ENCODE measurements at places on chromosomes 13 and 19.
A peak's percentile ranks its signal among the peaks of the same experiment; 100 is the strongest.

- DNase-seq: no peak
- no peaks in the 10 kb centered on the region for H3K4me1 ChIP-seq
- no peaks in the 10 kb centered on the region for H3K36me3 ChIP-seq
- no peaks in the 10 kb centered on the region for H3K27me3 ChIP-seq
- H3K27ac ChIP-seq: no peak overlapping the region
Observed at GRCh38 chr13:110030394-110030928, 244.1 kb upstream of the IRS2 start.

GRCh38 chr19:8584965-8585893 is 8.0 kb upstream of the MYO1F start:
- no peak overlapping the region for H3K4me3 ChIP-seq
- peaks cover 5% of the 10 kb centered on the region for H3K4me1 ChIP-seq
- peaks cover 14% of the 10 kb centered on the region for H3K36me3 ChIP-seq
- no peak overlapping the region for H3K27ac ChIP-seq
- peaks cover 44% of the 10 kb centered on the region for H3K27me3 ChIP-seq

- H3K27me3 ChIP-seq: no peaks in the 10 kb centered on the region
- peaks cover 47% of the 10 kb centered on the region for H3K36me3 ChIP-seq
- H3K4me1 ChIP-seq: peaks cover 85% of the 10 kb centered on the region
- H3K27ac ChIP-seq: peak within 1 kb of the TSS; percentile 93
- peak within 1 kb of the TSS; percentile 74 for H3K4me3 ChIP-seq
- DNase-seq: peak; percentile 90
Observed at GRCh38 chr19:41426952-41427646, at the start of gene B3GNT8. TSS of gene B3GNT8 (minus strand) at chr19:41427374. CDS start at chr19:41426778, 596 bp downstream.

- no peaks in the 10 kb centered on the region for H3K27me3 ChIP-seq
- no peak overlapping the region for H3K4me3 ChIP-seq
- no peak for DNase-seq
- H3K36me3 ChIP-seq: no peaks in the 10 kb centered on the region
- H3K4me1 ChIP-seq: no peaks in the 10 kb centered on the region
Observed at GRCh38 chr13:44703371-44703770, 127.2 kb upstream of the TSC22D1 start.

GRCh38 chr19:7919610-7920518 is at the start of gene SNAPC2:
TSS of gene SNAPC2 (plus strand) at chr19:7920338. CDS start at chr19:7920367, 29 bp downstream.
- H3K27ac ChIP-seq: peak within 1 kb of the TSS; percentile 94
- H3K4me3 ChIP-seq: peak within 1 kb of the TSS; percentile 81
- H3K36me3 ChIP-seq: peaks cover 15% of the 10 kb centered on the region
- peaks cover 69% of the 10 kb centered on the region for H3K4me1 ChIP-seq
- DNase-seq: peak; percentile 98

DNA sequence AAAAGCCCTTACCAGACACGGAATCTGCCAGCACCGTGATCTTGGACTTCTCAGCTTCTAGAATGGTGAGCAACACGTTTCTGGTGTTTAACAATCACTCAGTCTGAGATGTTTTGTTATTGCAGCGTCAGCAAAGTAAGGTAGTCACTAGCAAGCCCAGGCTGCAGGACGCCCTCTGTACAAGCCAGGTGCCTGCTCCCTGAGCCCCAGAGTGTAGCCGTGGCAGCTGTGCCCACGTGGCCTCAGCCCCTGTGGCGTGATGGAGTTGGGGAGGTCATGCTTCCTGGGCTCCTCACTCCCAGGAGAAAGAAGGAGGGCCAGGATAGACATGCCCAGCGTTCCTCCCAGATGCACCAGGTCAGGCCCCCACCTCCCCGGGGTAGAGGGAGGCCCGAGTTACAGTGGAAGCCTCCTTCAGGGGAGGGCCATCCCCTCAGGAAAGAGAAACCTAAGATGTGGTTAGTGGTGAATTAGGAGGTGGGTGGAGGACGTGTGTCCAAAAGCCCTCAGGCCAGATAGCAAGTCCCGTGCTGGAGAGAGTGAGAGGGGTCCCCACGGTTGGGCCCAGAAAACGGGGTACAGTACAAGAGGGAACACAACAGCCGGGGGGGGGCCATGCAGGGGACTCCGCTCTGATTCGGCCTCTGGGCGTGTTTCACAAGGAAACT is 169.6 kb upstream of the SOX1 start:
- H3K36me3 ChIP-seq: no peaks in the 10 kb centered on the region
- H3K27me3 ChIP-seq: peaks cover 91% of the 10 kb centered on the region
- no peak overlapping the region for H3K27ac ChIP-seq
- peaks cover 14% of the 10 kb centered on the region for H3K4me1 ChIP-seq

DNA sequence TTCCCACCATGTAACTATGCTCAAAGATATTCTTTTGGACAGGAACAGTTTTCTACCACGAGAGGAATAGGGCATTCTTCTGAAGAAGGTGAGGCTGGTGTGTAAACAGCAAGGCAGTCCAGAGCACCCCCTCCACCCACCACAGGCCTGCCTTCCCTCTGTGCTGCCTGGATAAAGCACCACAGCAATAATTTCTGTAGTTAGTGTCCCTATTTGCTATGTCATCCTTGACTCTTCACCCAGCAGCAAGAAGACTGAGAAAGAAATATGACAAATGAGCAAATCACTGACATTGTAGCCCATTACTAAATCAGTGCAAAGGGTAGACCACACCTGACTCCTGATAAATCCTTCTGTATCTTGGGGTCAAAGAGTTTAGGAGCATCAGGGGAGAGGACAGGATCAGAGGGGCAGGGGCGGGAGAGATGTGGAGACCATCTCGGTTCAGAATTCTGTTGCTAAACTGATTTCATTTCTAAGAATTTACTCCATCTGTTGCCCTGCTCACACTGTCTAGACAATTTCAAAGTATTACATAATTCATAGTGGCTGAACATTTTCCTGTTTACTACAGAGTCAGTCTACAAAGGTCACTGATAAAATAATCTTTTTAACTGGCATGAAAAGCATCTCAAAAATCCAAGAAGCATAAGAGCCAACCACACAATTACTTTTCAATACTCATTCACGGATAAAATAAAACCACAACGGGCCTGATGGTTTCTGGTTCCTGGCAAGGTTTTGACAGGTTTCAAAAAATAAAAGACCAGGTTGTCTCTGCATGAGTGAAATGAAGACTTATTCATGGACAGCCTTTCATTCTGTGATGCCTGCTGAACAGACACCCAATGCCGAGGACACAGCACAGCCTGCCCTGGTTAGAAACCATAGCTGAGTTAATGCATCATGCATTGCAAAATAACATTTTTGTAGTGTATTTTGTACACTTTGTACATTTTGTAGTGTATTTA is 88.4 kb upstream of the IRS2 start:
- no peak overlapping the region for H3K4me3 ChIP-seq
- H3K36me3 ChIP-seq: no peaks in the 10 kb centered on the region
- H3K27ac ChIP-seq: peak overlapping the region; percentile 72
- no peak for DNase-seq

GRCh38 chr13:102678339-102679107 is 16.3 kb downstream of the METTL21C start:
- peaks cover 3% of the 10 kb centered on the region for H3K4me1 ChIP-seq
- no peak overlapping the region for H3K4me3 ChIP-seq
- H3K27me3 ChIP-seq: no peaks in the 10 kb centered on the region
- no peak overlapping the region for H3K27ac ChIP-seq

DNA sequence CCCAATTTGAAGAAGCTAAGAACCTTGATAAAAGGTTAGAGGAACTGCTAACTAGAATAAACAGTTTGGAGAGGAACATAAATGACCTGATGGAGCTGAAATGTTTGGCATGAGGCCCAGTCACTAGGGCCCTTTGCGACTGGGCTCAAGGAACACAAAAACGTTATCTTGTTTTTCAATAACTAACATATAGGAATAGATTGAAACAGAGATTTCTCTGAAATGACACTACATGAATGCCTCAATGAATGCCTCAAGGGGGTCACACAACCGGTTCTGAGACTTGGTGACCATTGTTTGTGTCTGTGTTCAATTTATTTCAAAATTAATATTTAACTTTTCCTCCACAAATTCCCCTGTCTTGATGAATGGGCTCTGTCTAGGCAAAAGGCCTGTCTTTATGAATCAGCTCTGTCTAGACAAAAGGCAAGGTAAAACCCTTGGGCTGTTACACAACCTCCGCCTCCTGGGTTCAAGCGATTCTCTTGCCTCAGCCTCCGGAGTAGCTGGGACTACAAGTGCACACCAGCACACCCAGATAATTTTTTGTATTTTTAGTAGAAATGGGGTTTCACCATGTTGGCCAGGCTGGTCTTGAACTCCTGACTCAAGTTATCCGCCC is 932 bp upstream of the ZNF486 start:
- H3K27ac ChIP-seq: no peak overlapping the region
- H3K36me3 ChIP-seq: peaks cover 10% of the 10 kb centered on the region
- DNase-seq: no peak
- H3K4me1 ChIP-seq: peaks cover 13% of the 10 kb centered on the region
- no peaks in the 10 kb centered on the region for H3K27me3 ChIP-seq
- H3K4me3 ChIP-seq: no peak overlapping the region

- no peak overlapping the region for H3K4me3 ChIP-seq
- no peak for DNase-seq
- no peaks in the 10 kb centered on the region for H3K36me3 ChIP-seq
- peaks cover 35% of the 10 kb centered on the region for H3K4me1 ChIP-seq
- no peak overlapping the region for H3K27ac ChIP-seq
Observed at GRCh38 chr13:73948848-73949529, 185.2 kb downstream of the KLF12 start.

DNA sequence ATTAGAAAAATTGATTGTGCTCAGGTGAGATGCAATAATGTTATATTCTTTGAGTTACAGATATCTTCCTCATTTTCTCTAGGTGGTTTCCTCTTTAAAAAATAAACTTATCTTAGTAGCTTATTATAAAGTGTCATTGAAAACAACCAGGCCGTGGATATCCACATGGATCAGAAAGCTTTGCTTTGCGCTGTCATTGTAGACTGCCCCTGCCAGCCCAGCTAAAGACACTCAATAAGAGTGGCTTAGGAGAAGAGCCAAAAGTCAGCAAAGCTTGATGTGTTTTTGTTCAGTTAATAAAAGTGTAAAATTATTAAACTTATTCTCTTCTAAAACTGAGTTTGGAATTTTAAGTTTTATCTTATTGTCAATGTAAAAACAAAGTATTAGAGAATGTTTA is 34.4 kb downstream of the TPP2 start:
- H3K27me3 ChIP-seq: no peaks in the 10 kb centered on the region
- DNase-seq: no peak
- no peak overlapping the region for H3K27ac ChIP-seq
- no peak overlapping the region for H3K4me3 ChIP-seq

DNA sequence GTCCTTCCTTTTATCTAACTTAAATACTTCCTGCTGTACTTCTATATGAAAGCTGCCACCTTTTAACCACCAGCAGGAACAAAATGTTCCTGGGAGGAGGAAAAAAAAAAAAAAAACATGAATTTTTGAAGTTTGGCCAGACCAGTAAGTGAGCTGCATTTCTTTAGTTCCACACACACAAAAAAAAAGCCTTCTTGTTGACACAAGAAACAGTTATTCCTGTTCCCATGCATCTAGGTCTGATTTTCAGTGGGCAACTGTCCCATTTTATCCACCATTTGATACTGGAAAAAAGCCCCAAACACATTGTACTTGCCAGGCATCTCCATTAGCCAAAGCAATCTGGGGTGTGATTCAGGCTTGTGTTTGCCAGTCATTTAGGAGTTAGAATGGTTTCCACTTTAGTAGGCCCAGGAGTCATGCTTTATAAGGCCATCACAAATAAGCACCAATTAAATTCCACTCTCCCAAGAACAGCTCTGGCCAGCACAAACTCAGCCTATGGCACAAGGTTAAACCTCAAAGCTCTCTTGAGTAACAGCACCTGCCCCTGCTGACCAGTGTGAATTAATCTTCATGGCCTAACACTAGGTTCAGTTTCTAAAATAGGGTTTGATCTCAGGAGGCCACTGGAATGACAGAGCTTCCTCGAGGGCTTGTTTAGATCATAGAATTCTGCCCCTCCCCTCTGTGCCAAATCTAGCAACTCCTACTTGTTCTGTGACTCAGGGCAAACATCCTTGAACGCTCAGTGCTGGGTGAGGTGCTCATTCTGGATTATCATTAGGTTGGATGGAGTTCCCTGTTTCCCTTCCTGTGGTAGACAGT is 67.1 kb downstream of the NUFIP1 start:
- H3K4me1 ChIP-seq: peaks cover 35% of the 10 kb centered on the region
- no peaks in the 10 kb centered on the region for H3K36me3 ChIP-seq
- H3K4me3 ChIP-seq: no peak overlapping the region
- peak overlapping the region; percentile 95 for H3K27ac ChIP-seq

DNA sequence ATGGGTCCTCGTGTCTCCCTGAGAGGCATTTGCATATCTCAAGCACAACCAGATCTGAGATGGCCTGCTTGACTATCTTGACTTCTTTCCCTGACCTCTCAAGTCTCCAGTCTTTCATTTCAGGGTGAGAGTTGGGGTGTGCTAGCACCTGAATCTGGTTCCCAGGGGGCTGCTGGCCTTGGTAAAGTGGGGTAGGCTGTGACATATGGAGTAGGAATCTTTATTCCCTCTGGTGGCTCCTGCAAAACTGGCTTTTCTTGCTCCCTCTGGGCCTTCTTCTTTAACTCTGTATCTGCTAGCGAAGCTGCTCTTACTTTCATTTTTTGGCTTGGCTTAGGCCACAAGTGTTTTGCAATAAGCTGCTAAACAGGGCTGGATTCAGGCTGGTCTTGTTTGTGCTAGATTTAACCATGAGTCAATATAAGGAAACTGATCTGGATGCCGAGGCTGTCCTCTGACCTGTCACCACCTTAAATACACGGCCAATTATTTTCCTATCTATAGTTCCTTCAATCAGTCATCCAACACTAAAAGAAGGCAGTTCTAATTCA is 42.3 kb downstream of the ZNF493 start:
- no peak for DNase-seq
- H3K27ac ChIP-seq: peak overlapping the region; percentile 48
- no peaks in the 10 kb centered on the region for H3K27me3 ChIP-seq
- H3K4me3 ChIP-seq: peak overlapping the region; percentile 37

- H3K27me3 ChIP-seq: no peaks in the 10 kb centered on the region
- DNase-seq: no peak
- no peak overlapping the region for H3K4me3 ChIP-seq
- H3K27ac ChIP-seq: peak overlapping the region; percentile 98
- H3K36me3 ChIP-seq: peaks cover 5% of the 10 kb centered on the region
Observed at GRCh38 chr13:41052441-41052840, 8.9 kb upstream of the WBP4 start.

GRCh38 chr13:40143106-40143505 is 487.6 kb downstream of the COG6 start:
- H3K27ac ChIP-seq: no peak overlapping the region
- DNase-seq: no peak
- no peaks in the 10 kb centered on the region for H3K27me3 ChIP-seq
- H3K4me3 ChIP-seq: no peak overlapping the region
- peaks cover 8% of the 10 kb centered on the region for H3K4me1 ChIP-seq

GRCh38 chr19:12873891-12874745 is 7.1 kb downstream of the DNASE2 start:
- H3K27me3 ChIP-seq: peaks cover 13% of the 10 kb centered on the region
- peak overlapping the region; percentile 59 for H3K4me3 ChIP-seq
- no peak overlapping the region for H3K27ac ChIP-seq

DNA sequence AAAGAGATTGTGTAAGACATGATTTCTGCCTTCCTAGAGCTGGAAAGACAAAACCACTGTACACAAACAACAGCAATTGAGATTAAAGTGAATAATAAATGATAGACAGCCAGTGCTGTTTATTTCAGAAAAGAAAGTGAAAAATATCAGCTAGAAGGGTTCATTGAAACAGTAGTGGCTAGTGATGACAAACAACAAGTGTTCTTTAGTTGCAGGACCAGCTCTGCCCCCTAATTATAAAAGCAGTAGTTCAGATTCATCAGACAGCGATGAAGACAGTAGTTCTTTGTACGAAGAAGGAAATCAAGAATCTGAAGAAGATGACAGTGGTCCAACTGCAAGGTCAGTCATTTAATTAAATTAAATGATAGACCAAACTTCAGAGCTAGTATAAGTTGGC is 14.8 kb downstream of the GPALPP1 start:
- peaks cover 80% of the 10 kb centered on the region for H3K36me3 ChIP-seq
- H3K4me3 ChIP-seq: no peak overlapping the region
- DNase-seq: no peak
- no peaks in the 10 kb centered on the region for H3K27me3 ChIP-seq
- H3K27ac ChIP-seq: no peak overlapping the region
